ENCODE measurements at places on chromosomes 1 and 21.
A peak's percentile ranks its signal among the peaks of the same experiment; 100 is the strongest.

- DNase-seq, result peak; percentile 38
These were observed 31.9 kb downstream of the MROH9 start for GRCh38 chr1:170967042-170967910.

DNA sequence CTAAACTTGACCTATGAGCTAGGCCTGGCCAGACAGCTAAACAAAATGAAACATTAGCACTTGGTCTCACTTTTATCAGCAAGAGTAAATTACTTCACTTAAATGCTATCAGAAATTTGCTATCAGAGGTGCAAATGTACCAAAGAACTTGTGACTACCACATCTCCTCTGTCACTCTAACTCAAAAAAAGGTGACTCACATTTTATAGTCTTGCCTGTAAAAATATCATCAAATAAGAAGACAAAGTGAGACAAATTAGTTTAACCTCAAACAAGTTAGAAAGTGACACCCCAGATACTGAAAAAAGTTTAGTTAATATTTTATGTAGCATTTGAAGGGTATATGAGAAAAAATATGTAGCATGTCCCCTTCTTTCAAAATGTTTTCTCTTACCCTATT lies 76.9 kb downstream of the EPS15 start:
- DNase-seq, result no peak

DNA sequence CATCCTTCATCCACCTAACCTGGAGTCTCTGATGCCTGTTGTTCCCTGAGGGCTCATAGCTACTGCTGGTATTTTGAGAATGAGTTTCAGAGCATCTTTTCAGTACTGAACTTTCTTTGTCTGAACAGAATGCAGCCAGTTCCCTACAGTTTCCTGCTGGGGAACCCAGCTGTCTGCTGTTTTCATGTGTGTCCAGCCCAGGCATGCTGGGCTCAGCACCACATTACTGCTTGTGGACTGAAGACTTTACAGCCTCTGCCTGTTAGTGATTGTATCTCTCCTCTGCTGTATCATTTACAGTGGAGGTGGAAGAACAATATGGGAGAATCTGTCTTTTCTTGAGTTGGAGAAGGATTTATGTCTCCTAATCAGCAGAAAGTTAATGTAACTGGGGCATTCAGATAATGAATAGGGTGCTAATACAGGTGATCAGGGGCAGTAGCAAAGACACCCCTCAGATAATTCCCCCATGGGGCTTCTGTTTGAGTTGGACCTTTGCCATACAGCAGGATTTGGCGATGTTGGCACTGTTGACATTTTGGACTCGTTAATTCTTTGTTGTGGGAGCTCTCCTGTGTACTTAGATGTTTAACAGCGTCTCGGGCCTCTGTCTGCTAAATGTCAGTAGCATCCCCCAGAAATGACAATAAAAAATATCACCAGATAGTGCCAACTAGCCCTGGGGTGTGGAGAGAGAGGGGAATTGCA lies 207.7 kb downstream of the HHAT start:
- DNase-seq, result no peak

DNA sequence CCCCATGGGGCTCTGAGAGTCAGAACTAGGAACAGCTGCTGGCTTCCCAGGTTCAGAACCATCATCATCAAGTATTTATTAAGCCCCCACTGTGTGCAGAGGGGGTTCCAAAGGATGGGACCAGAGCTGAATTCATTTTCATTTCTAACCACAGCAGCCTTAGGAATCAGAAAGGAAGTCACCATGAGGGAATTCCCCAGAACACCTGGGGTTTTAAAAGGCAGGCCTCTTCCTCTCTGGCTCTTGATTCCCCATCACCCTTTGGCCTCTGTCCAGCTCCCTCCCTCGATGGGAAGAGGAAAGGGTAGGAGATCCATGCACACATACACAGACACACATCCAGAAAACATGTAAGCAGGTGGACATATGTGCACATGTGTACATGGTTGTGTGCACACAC lies 1.3 kb upstream of the KCNN3 start:
- DNase-seq, result no peak

GRCh38 chr1:55323760-55324159 lies 108.6 kb upstream of the USP24 start:
- DNase-seq, result no peak

DNA sequence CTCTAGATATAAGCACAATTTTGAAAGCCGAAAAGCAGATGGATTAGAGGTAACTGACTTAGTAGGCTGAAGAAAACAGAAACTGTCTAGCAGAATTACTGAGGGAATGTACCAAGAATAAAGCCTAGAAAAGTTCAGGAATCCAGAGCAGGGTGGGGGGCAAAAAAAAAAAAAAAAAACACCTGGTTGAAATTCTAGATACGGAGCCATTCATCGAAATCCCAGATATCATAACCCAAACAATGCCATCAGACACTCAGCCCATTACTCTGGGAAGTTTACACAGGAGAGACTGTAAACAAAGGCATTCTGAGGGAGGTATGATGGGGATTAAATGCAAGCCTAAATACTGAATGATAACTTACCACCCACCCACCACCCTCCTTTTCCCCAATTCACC lies 45.6 kb downstream of the ENAH start:
- no peak for DNase-seq

GRCh38 chr1:169138866-169139670 lies 32.6 kb downstream of the ATP1B1 start:
- DNase-seq, result no peak

DNA sequence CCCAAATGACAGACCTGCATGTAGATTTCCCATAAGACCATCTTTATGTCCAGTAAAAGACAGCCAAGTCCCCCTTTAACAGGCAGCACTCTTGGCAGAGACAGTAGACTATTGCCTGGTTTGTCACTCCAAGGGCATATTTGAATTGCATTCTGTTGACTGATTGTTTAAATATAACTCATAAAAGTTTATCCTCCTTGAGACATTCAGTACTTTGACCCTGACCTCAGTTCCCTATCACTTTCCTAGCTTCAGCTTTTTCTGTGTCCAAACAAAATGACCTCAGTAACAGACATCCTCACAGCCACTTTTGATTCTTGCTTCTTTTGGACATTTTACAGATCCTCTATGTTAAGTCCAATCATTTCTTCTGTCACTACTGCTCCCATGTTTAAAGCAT lies 51.1 kb downstream of the RBM11 start:
- DNase-seq, result no peak

DNA sequence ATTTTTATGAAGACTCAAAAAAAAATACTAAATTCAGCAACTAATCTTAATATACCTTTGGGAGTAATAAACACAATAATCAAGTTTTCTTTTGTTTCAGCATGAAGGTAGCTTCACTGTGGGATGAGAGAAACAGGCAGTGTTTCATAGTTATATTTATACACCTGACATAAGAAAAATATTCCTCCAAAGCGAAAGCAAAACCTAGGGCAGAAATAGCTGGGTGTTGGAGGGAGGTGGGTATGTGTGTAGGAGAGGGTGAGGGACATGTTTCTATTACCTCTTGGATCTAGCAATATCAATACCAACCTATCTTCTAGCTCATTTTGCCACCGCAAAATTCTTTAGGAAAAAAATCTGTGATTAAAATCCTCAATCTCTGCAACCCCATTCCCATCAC lies 24.9 kb upstream of the MAN1A2 start:
- no peak for DNase-seq

- DNase-seq, result no peak
These were observed 6.3 kb downstream of the RCC1 start for GRCh38 chr1:28512058-28512611.

- DNase-seq, result no peak
These were observed 1.9 kb upstream of the IRF2BP2 start for GRCh38 chr1:234611847-234612351.

- no peak for DNase-seq
These were observed 99.3 kb downstream of the GLUL start for GRCh38 chr1:182292193-182292741.

DNA sequence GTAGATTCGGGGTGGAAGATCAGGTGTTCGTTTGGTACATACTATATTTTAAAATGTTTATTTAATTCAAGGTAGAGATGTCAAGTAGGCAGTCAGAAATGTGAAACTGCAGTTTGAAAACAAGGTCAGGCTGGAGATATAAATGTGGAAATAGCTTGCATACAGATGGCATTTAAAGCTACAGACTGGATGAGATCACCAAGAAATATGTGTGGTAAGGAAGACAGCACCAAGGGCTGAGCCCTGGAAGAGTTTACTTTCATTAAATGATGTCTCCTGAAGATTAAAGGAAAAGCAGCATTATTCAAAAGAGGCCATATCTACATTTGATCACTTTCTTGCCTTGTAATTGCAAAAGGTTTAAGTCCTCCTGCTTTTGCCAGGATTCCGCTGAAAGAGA lies 271.3 kb downstream of the PTBP2 start:
- no peak for DNase-seq

GRCh38 chr1:71196685-71197084 lies 115.8 kb upstream of the ZRANB2 start:
- DNase-seq, result no peak

DNA sequence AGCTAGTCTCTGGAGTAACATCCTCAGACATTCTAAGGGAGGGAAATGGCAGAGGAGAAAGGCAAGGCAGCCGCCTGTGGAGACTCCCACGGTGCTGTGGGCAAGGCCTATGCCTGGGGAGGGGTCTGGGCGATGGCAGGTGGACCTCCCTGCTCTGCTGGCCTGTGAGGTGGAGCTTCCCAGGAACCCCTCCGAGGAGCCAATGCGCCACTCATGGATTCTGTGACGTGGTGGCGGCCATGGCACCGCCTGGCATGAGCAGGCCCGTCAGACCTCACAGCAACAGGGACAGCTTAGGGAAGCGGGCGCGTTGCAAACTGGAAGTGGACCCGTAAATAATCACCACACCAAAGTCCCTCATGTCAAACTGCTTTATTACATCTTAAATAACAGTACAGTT lies 6.7 kb upstream of the NADK start:
- no peak for DNase-seq

DNA sequence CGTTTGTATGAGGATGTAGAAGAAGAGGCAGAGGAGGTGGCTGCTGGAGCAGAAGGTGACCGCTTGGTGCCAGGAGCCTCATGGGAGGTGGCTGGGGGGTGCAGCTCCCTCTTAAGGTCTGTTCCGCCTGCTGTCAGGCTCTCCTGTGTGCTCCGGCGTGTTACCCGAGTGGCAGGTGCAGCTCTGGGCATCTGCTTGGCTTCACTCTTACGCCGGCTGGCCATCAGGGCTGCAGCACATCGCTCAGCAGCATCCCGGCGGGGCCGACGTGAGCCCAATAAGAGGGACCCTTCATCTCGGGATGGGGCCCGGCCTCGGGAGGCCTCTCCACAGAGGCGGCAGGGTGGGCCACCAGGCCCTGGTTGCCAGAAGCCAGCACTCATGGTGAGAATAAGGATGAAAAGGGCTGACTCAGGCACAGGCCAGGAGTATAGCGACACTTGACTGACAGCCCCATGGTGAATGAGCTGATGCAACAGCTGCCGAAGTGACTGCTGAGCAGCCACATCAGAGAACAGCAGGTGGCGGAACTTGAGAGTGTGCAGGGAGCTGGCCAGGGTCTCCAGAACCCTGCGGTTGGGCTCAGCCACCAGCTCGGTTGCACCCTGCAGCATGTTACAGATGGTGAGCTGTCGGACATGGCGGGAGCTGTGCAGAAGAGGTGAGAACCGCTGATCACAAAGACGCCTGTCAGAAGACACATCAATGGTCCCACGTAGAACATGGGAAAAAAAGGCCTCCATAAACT lies 17.5 kb downstream of the LRRC41 start:
- DNase-seq, result no peak

- no peak for DNase-seq
These were observed 3.7 kb downstream of the SLC19A1 start for GRCh38 chr21:45538381-45539045.

DNA sequence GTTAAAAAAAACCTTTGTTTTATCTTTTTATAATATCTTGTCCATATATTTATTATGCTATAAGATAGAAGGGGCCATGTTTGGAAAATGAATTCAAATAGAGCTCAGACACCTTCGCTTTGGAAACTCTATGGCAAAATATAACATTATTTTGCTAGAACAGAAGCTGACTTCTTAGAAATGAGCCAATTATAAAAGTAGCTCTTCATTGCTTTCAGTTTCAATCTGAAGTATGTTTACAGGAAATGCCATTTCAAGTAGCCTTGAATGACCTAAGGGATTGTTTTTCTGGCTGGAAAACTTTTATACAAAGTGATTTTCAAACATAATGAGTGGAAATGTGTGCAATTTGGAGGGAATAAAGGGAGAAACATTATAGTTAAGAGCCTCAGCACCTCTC lies 37.8 kb upstream of the GBP5 start:
- DNase-seq, result peak; percentile 47

GRCh38 chr1:111515291-111516004 lies 12.0 kb upstream of the ADORA3 start:
- DNase-seq, result peak; percentile 91

DNA sequence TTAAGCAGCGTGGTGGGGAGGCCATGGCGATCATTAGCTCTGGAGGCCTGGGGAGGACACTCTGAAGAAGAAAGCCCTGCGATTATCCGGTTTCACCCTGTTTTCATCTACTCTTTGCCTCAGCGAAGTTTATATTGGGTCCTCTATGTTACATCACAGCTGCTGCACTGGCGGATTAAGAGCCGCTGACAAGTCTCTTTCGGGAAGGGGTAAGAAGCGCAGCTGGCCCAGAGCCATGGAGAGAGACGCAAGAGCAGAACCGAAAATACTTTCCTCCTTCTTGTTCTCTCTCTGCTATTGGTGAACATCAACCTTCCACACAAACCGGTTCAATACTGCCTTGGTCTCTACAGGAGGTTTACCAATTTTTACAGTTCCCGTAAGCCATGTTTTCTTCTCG lies 291.5 kb downstream of the FAM72C start:
- no peak for DNase-seq

DNA sequence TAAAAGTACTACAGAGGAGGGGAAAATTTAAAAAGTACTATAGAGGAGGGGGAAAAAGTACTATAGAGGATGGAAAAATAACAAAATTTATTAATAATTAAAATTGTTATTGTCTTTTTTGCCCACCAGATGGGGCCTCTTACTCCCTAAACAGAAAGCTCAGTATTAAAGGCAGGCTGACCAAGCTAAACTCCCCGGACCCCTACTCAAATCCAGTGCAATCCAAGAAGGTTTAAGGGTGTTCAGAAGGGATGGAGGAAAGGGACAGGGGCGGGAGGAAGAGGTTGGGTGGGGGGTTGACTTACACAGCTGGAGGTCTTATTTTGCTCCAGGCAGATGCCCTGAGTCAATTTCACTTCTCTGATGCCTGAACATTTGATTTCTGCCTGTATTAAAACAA lies 13.7 kb downstream of the CD34 start:
- DNase-seq, result no peak

DNA sequence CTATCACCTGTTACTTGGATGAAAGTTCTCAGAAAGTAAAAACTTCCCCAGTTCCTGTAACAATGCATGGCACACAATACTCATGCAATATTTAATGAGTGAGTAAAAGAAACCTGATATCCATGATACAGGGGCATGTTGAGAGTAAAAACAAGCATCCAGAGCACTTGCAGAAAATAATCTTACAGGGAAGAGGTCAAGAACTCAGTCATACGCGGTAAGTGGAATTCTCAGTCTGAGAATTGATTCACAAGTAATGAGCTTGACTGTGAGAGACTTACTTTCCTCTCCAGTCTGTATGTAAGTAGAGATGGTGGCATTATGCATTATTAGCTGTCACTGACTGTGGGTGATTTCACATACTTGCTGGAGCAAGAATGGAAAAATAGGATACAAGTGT lies 976.9 kb downstream of the BRINP3 start:
- DNase-seq, result no peak

All from kidney capillary endothelial cell (primary cell).